ENCODE measurements at places on chromosomes 13 and 19.

- no peak for DNase-seq
Measured at GRCh38 chr13:33606692-33607091, 211.3 kb upstream of the RFC3 start.

GRCh38 chr19:21519488-21519887, 14.1 kb downstream of the ZNF429 start:
- no peak for DNase-seq

DNA sequence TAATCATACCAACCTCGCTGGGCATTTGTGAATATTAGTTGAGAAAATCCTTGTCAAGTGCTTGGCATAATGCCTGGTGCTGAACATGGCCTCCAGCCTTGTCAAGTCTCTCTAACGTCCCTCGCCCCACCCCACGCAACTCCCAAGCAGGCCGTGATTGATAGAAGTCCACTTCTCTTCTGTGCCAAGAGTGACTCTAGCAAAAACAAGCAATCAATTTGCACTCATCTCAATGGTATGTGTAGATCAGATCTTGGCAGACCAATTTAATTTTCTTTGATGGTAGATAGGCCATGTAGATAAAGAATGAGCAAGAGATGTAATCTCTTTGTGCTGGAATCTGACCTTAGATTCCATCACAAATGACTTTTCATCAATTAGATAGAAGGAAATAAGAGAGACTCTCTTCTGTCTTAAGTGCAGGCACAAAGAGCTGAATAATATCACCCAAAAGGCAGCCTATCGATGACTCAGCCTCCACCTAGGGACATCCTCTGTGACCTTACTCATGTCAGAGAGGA, 31.0 kb upstream of the KATNAL1 start:
- no peak for DNase-seq

GRCh38 chr19:15291548-15292021, 40.8 kb downstream of the BRD4 start:
- no peak for DNase-seq

- DNase-seq = peak; percentile 82
Measured at GRCh38 chr19:15177269-15178116, 23.3 kb downstream of the NOTCH3 start.

- peak; percentile 96 for DNase-seq
Measured at GRCh38 chr19:13905634-13906520, at the start of the genes BRME1 and CC2D1A. Gene BRME1 (minus strand): TSS chr19:13906117. CDS start chr19:13904892, 1,225 bp downstream. Gene CC2D1A (plus strand): TSS chr19:13906201. CDS start chr19:13906442, 241 bp downstream.

DNA sequence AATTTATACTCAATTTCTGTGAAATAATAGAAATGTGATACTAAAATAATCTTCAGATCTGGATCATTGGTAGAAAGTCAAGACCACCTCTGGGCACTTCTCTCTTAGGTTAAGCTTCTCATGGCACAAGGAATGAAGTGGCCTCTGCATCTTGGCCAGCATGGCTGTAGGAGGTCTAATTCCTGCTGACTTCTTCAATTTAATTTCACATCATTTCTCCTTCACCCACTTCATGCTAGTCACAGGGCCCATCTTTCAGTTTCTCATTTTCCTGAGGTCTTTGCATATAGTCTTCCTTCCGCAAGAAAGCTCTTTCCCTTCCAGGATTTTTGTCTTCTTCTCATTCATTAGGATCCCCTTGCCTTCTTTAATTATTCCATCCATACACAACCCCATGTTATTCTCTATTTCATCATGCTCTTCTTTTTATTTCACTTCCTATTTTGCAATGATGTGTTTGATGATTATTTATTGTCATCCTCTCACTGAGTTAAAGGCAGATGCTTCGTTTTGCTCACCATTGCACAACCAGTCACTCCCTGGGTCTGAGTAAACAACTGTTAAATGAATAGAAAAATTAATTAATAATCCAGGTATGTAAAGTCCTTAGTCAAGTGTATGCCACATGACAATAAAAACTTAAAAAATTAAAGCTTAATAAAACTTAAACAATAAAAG, 397.4 kb downstream of the SPRY2 start:
- DNase-seq = no peak

GRCh38 chr19:37303591-37304171, 67.2 kb upstream of the ZNF527 start:
- DNase-seq = no peak

DNA sequence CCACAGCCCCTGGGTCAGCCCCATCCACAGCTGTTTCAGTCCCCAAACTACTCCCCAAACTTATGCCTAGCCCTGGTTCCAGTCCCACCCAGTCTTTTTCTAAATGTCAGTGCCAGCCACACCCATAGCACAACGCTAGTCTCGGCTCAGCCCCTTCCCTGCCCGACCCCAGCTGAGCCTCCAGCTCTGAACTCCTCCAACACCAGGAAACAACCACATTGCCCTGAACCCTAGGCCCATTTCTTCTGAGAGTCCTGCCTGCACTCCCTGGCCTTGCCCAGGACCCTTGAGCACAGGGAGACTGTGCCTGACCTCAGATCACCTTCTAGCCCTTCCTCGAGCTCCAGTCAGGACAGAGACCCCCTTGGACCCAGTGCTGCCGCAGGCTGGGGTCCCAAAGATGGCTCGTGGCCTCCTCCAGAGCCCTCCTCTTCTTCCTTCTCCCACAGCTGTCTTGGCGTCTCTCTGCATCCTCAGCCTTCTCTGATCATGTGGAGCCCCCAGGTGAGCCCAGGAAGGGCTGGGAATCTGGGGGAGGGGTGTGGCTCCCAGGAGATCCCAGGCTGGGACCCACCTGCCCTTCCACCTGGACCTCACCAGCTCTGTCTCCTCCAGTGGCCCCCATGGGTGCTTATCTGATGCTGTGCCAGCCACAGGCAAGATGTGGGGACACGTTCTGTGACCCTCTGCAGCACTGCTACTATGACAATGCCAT, 33.0 kb upstream of the IGFL1 start:
- DNase-seq = no peak

- no peak for DNase-seq
Measured at GRCh38 chr19:46911456-46911855, 50.7 kb downstream of the ARHGAP35 start.

- DNase-seq = no peak
Measured at GRCh38 chr13:91203430-91203829, 144.1 kb upstream of the MIR17HG start.

- DNase-seq = no peak
Measured at GRCh38 chr13:66341635-66342377, 888.3 kb downstream of the PCDH9 start.

GRCh38 chr13:75324413-75324940, 157.5 kb downstream of the TBC1D4 start:
- no peak for DNase-seq

DNA sequence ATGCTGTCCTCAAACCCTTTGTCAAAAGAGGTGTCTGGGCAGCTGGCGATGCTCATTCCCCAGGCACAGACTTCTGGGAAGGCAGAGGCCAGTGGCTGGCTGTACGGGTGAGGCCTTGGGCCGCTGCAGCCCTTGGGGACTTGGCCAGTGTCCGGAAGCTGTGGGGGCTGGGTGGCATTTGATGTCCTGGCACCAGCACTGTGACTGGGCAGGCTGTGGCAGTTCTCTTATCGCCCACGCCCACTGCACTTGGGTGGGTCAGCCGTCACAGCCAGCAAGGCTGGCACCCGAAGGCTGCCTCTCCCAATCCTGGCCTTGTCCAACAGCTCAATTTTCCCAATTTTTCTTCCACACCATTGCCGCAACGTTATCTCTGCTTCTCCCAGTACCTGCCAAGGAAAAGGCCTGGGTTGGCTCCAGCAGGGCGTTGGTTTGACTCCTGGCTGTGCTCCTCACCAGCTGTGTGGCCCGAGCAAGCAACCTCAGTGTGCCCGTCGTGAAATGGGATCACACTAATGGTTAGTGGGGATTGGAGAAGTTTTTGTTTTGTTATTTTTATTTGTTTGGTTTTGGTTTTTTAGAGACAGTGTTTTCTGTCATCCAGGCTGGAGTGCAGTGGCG, 12.7 kb upstream of the SLC44A2 start:
- DNase-seq = no peak

- DNase-seq = no peak
Measured at GRCh38 chr13:21106089-21106488, 44.7 kb upstream of the LATS2 start.

Measured in CD8-positive, alpha-beta T cell (primary cell).